Left renal cortex interstitium (tissue), 4 donors: ENCODE measurements at places on chromosomes 13 and 19.

DNA sequence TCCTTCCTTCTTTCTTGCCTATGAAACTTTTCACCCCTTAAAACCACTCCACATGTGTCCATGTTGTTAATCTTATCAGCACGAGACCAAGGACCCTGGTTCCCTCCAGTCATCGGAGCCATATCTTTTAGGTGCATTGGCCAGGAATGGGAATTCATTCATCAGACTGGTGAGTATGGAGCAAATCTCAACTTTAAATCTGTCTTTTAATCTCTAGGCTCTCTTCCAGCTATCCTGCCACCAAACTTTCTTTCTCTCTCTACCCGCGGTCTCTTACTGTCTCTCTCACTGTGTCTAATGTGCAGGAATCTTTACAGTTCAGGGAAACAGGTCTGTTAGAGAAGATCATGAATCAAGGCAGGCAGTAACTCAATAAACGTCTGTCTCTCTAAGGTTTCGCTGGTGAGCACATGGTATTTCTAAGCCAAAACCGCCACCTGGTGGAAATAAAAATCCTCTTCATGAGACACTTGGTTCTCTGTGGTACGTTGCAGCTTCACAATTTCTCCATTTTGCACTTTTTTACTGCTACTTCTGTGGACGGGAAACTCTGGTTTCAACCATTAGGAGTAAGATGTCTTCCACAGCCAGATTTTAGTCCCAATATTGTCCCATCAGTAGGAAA is 16.1 kb downstream of the LGALS16 start:
- no peak for DNase-seq

DNA sequence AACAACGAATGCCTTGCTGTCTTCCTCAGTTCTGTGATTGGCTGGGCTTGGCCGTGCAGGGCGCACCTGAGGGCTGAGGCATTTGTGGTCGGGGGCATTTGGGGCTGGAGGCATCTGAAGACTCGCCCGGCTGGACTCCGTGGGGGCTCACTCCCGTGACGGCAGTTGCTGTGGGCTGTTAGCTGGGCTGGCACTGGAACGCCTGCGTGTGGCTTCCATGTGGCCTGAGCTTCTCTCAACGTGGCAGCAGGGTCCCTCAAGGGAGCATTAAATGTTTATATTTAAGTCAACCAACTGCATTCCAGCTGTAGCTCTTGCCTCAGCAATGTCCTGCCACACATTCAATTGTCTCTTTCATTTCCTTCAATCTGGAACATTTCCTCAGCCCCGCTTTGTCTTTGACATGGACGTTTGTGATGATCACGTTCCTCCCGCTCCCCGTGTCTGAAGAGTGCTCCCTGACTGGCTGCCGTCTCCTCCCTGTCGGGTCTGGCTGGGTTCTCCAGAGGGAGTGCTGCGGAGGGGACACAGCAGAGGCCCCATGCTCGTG is 21.0 kb downstream of the CCDC8 start:
- no peak for DNase-seq

DNA sequence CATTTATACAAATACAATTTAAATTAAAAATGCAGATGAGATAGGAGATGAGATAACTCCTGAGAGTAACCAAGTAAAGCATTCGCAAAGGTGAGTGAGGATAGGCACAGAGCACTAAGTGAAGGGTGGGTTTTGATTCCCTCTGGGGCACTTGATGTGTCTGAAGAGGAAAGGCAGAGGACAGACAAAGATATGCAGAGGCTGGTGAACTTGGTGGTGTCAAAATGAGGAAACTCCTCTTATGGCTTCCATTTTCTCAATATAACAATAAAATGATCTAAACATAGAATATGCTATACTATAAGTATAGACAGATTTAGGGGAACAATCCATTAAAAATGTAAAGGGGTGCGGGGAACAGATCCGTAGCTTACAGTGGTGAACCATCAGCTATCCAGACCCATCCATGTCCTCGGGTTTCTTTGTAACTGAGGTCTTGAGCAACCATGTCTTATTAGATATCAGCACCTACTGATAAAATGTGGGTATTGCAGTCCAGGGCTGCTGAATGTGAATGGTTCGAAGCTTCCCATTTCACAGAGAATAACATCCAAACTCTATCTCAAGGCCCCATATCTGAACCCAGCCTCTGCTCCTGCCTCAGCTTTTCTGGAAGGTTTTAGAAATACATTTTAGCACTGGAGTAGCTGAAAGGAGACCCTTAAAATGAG is 73.9 kb upstream of the SLC10A2 start:
- no peak for DNase-seq

DNA sequence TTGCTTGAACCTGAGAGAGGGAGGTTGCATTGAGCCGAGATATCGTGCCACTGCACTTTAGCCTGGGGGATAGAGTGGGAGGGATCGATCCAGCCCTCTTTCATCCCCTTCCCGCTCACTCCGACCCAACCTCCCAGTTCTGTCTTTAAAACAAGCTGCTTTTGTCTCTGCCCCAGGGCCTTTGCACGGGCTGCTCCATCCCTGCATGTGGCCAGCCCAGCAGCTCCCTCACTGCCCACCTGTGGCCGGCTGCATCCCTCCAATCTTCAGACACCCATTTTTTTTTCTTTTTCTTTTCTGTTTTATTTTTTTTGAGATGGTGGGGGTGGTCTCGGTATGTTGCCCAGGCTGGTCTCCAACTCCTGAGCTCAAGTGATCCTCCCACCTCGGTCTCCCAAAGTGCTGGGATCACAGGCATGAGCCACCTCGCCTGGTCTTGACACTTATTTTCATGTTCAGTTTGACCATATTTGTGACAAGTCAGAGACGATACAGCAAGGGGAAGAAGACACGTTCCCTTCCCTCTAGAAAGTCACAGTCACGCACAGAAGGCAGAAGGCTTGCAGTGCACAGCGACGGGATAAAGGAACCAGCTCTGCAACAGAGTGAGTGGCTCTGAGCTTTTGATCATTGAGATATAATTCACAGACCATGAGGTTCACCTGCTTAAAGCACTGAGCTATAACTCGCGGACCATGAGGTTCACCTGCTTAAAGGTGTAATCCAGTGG is 31.8 kb downstream of the EFNA2 start:
- DNase-seq: no peak

DNA sequence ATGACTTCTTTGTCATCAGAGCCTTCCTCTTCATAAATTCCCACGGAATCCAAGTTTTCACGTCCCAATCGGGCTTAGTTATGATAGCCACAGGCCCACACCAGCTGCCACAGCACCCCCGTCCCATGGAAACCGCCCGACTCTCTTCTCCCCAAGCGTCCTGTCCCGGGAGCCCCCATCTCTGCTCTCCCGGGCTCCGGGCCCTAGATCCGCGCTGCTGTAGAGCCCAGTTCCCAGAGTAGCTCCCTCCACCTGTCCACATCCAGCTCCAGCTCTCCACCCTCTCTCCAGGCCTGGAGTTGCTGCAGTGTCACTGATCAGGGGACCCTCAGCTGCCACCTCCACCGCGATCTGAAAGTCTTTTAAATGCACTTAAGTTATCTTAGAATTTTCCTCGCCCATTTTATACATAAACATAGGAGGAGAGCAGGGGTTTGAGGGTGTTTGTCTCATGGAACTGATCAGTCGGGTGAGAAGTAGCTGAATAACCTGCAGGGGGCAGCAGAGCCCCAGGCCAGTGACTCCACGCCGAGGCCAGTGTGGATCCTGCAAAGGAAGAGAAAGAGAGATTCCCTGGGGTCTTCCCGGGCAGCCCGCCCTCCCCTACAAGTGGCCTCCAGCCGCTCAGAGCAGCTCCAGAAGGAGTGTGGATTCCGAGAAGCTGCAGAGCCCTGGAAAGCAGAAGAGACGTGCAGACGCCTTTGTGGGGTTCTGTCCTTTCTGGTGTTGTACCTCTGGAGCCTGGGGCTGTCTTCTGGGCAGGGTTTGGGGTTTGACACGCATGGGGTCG is 1.1 kb upstream of the ZNF763 start:
- DNase-seq: peak; percentile 58

DNA sequence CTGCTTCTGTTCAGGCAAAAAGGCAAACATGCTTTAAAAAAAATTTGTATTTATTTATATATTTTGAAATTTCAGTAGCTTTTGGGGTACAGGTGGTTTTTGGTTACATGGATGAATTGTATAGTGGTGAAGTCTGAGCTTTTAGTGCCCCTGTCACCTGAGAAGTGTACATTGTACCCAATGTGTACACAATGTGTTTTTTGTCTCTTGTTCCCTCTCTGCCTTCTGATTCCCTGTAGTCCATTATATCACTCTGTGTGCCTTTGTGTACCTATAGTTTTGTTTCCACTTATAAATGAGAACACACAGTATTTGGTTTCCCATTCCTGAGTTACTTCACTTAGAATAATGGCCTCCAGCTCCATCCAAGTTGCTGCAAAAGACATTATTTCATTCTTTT is 77.4 kb downstream of the PDS5B start:
- DNase-seq: no peak

- no peak for DNase-seq
Measured at GRCh38 chr13:20672772-20673171, 30.7 kb upstream of the IL17D start.

- DNase-seq: no peak
Measured at GRCh38 chr19:56114051-56114777, 6.9 kb downstream of the ZNF787 start.

GRCh38 chr13:41942462-41943094 is 18.3 kb downstream of the VWA8 start:
- DNase-seq: no peak

GRCh38 chr19:47486900-47487299 is 2.9 kb upstream of the KPTN start:
- DNase-seq: no peak

GRCh38 chr13:54606944-54607343 is 1578.3 kb downstream of the OLFM4 start:
- DNase-seq: no peak

DNA sequence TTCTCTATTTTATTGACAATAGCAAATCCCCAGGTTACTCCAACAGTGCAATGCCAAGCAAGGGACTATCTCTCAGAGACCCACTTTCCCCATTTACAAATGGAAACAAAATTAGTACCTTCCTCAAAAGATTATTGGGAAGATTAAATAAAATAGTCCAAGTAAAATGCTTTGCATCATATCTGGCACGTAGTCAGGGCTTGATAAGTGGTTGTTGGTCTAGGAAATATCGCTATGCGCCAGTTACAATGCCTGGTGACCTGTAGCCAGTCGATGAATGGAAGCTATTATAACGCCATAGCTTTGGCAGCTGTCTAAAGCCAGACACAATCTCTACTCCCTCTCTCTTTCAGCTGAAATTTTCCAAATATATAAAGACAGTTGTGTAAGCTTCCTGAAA is 220.3 kb downstream of the RAP2A start:
- DNase-seq: no peak

- no peak for DNase-seq
Measured at GRCh38 chr13:105709181-105709580, 826.3 kb downstream of the EFNB2 start.

GRCh38 chr19:5958851-5959122 is 19.2 kb downstream of the RANBP3 start:
- no peak for DNase-seq

DNA sequence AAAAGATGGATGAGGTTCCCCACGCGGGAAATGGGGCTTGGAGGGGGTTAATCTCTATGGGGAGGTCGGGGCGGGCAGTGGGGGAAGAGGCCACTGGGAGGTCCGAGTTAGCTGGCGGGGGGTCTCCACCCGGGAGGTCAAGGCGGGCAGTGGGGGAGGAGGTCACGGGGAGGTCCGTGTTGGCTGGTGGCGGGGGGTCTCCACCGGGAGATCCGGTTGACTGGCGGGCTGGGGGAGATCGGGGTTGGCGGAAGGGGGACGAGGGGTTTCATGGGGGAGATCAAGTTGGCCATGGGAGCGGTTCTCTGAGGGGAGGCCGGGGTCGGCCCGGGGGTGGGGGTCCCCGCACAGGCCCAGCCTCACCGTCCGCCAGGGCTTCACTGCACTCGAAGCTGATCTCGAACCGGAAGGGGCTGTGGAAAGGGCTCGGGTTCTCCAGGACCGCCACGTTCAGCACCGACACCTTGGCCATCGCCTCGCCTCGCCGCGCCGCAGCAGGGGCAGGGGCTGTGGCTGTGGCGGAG is 342 bp downstream of the ASF1B start:
- DNase-seq: no peak

DNA sequence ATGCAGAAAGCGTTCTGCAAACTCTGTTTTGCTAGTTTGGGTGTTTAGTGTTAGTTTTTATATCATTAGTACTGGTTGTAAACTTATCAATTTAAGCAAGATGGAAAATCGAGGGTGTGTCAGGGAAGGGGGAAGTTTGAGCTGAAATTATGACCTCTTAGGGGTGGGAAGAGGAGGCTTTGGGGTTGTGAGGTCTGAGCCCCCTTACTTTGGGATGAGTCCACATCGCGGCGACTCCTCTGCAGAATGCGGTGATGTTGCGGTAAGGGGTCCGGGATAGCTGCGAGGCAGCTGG is 743 bp upstream of the NDUFS7 start:
- no peak for DNase-seq

GRCh38 chr13:37113534-37113933 is 8.1 kb upstream of the CSNK1A1L start:
- no peak for DNase-seq

DNA sequence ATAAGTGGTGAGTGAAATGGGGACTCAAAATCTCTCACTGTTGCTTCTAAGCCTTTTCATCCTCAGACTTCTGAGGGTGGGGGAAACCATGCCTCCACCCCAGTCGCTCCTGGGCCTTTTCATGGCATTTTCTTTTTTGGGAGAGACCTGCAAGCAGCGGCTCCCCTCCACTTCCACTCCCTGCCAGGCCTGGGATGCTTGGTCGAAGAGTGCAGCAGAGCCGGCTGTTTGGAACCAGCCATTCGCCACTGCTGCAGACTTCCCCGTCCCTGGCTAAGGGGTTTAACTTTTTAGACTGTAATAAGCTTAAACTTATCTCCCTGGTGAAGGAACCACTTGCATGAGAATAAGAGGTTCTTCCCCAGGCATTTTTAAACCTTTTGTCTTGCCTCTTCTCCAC is 617.2 kb downstream of the PCDH9 start:
- DNase-seq: no peak

DNA sequence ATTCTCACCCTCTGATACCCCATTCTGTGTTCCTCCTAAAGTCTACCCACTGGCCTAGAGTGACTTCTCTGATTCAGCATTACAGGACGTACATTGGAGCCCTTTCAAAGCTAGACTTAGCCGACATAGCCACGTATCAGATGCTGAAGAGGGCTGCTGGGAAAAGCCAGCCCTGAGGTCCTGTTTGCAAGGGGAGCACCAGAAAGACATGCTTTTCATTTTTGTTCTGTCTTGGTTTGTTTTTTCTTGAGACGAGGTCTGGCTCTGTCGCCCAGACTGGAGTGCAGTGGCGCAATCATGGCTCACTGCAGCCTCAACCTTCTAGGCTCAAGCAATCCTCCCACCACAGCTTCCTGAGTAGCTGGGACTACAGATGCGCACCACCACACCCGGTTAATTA is 6.3 kb upstream of the ZSWIM4 start:
- no peak for DNase-seq

DNA sequence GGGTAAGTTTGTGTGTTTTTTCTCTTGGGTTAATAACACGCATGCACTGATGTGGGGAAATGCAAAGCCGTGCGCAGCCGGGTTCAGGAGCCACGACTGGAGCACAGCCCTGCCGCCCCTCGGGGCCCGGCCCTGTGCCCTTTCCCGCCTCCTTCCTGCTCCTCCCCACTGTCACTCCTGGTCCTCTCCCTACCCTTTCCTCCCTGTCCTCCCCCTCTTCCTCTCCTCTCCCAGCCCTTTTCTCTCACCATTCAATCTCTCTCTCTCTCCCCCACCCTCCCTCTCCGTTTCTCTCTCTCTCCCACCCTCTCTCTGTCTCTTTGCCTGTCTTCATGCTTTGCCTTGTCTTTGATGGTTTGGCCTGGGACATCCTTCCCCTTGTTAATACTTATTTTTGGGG is 27.2 kb downstream of the PLEKHJ1 start:
- DNase-seq: no peak

- no peak for DNase-seq
Measured at GRCh38 chr13:98923641-98924397, 54.0 kb downstream of the DOCK9 start.
